ENCODE measurements at places on chromosomes 7 and 10. TPM values are rescaled to one million over a fixed set of nuclear protein-coding genes. Genes with fewer than 3 reads are reported as not detected.

- no peaks in the 10 kb centered on the region for H3K4me1 ChIP-seq
- no peak overlapping the region for H3K4me3 ChIP-seq
- H3K27me3 ChIP-seq = no peaks in the 10 kb centered on the region
- no peak for DNase-seq
- H3K27ac ChIP-seq = no peak overlapping the region
Observed at GRCh38 chr7:113698556-113699220, 220.1 kb downstream of the PPP1R3A start.

GRCh38 chr7:2824026-2824677, 20.0 kb downstream of the GNA12 start:
- H3K27ac ChIP-seq = no peak overlapping the region
- no peaks in the 10 kb centered on the region for H3K27me3 ChIP-seq
- H3K36me3 ChIP-seq = peaks cover 2% of the 10 kb centered on the region

DNA sequence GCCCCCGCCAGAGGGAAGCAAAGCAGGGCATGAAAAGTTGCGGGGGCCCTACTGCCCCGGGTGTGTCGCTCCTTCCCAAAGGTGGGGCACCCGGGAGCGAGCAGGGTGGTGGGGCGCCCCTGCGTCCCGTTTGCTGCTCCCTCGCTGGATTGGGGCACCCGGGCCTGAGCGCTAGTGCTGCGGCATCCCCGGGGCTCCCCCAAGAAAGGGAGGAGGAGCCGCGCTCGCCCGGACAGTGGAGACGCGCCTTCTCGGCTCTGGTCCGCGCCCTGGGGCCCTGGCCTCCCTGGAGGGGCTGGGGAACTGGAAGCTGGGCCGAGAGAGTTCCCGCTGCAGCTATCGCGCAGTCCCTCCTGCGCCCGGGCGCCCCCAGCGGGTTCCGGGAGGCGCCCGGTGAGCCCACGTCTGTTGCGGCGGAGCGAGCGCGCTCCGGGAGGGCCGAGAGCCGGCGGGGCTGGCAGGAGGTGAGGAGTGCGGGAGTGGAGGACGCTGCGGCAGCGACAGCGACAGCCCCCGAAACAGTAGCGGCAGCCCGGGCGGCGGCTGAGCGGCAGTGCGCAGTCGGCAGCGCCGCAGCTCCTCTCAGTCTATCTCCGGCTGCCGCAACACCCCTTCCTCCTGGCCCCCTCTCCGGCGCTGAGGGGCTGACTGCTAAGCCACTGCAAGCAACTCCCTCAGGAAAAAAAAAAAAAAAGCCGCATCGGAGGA, 504 bp upstream of the BMPER start:
- H3K27me3 ChIP-seq = peaks cover 27% of the 10 kb centered on the region
- no peak for DNase-seq
- H3K27ac ChIP-seq = no peak overlapping the region
- H3K4me1 ChIP-seq = peaks cover 11% of the 10 kb centered on the region
- peak overlapping the region; percentile 4 for H3K4me3 ChIP-seq
- no peaks in the 10 kb centered on the region for H3K36me3 ChIP-seq

DNA sequence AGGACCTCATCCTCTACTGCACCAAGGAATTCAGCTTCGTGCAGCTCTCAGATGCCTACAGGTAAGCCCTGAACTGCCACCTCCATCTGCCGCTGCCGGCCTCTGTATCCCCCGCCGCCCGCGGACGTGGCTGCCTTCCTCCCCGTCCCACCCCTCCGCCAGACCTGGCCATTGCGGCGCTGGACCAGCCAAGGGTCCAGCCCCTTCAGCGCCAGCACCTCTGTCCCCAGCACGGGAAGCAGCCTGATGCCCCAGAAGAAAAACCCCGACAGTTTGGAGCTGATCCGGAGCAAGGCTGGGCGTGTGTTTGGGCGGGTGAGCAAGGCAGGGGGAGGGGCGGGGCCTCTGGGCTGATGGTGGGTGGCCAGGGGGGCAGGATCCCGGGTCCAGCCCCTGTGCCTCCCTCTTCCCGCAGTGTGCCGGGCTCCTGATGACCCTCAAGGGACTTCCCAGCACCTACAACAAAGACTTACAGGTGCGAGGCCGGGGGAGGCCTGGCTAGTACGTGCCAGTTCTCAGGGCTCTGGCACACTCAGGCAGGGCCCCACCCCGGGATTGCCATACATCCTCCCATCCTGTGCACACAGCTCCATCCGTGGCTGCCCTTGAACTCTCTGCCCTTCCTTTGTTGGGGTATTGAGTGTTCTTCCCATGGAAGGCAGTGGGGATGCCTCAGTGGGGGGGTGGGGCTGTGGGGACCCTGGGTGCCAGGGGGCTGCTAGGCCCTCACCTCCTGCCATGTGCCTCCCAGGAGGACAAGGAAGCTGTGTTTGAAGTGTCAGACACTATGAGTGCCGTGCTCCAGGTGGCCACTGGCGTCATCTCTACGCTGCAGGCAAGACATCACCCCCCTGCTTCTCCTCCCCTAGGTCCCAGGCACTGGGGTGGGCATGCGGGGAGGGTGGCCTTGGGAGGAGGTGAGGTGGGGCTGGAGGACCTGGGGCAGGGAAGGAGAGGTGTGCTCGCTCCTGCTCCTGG, 13.5 kb downstream of the ASL start:
- peaks cover 4% of the 10 kb centered on the region for H3K36me3 ChIP-seq
- H3K4me1 ChIP-seq = no peaks in the 10 kb centered on the region
- DNase-seq = no peak
- no peak overlapping the region for H3K27ac ChIP-seq
- no peaks in the 10 kb centered on the region for H3K27me3 ChIP-seq

GRCh38 chr7:144869082-144869481, 33.2 kb upstream of the TPK1 start:
- DNase-seq = no peak
- no peaks in the 10 kb centered on the region for H3K4me1 ChIP-seq
- no peak overlapping the region for H3K4me3 ChIP-seq

- no peak for DNase-seq
- no peak overlapping the region for H3K4me3 ChIP-seq
- no peaks in the 10 kb centered on the region for H3K4me1 ChIP-seq
- H3K27ac ChIP-seq = no peak overlapping the region
- H3K36me3 ChIP-seq = no peaks in the 10 kb centered on the region
Observed at GRCh38 chr7:130627775-130628174, 40.8 kb downstream of the COPG2 start.

DNA sequence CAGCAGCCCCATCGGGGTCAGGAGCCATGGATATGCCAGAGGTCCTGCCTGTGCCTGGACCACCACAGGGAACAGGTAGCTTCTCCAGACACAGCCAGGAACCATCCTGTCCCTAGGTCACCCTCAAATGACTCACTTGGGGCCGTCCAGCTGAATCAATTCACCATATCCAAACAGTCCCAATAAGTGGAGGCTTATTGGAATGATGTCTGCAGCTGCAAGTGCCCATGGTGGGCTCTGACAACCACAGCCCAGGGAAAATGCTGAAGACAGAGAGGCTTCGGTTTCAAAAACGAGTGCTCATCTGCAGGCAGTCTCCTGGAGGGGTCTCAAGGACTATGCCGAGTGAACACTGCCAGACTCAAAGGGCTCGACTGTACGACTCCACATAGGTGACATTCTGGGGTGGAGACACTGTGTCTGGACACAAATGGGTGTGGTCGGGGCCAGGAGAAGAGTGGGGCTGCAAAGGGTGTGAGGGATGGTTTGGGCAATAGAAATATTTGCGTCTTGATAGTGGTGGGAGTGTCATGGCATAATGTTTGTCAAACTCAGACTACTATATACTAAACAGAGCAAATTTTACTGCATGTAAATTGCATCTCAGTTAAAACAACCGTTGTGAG, 204.8 kb downstream of the TNS3 start:
- H3K4me3 ChIP-seq = no peak overlapping the region
- H3K36me3 ChIP-seq = no peaks in the 10 kb centered on the region
- no peaks in the 10 kb centered on the region for H3K27me3 ChIP-seq
- H3K4me1 ChIP-seq = no peaks in the 10 kb centered on the region
- no peak for DNase-seq
- H3K27ac ChIP-seq = no peak overlapping the region

CALHM1 gene
- total RNA-seq = not detected

DNA sequence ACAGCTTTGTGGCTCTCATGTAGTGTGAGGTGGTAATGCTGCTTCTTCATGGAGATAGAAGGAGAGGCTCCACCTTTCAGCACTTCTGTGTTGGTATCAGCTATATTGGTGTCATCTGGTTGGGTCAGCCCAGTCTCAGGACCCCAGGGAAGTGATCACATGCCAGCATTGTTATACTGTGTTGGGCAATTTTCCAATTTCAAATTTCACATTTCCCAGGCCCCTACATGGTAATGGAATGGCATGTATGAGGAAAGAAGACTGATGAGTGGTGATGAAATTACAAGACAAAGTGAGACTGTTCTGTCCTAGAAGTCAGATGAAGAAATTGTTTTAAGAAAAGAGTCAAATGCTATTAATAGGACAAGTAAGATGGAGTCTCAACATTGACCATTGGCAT, 3.7 kb upstream of the AKR1C3 start:
- no peaks in the 10 kb centered on the region for H3K4me1 ChIP-seq
- H3K36me3 ChIP-seq = no peaks in the 10 kb centered on the region
- H3K27me3 ChIP-seq = no peaks in the 10 kb centered on the region
- DNase-seq = no peak
- H3K4me3 ChIP-seq = no peak overlapping the region

KCND2 gene
- not detected for total RNA-seq

DNA sequence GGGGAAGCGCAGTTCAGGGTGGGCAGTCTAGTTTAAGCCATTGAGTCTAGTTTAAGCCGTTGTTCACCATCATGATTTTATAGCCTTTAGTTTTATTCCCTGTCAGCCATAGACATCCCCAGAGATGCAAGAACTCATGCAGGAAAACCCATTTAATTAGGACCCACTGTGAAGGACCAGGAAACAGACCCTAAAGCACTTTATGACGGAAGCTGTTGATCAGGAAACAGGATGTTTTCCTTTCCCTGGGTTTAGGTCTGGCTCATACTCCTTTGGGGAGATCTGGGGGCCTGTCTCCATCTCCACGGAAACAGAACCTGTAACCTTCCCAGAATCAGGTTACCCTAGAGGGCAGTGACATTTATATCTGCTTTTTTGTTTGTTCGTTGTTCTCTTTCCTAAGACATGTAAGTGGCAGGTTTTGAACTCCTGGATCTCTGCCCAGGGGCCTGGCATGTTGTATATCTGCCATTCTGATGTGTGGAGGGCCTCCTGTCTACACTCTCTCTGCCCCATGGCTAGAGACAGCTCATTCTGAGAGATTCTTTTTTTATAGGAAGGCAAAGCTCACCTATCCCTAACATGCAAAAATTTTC, 657.2 kb upstream of the GALNT17 start:
- no peaks in the 10 kb centered on the region for H3K27me3 ChIP-seq
- H3K27ac ChIP-seq = no peak overlapping the region

DNA sequence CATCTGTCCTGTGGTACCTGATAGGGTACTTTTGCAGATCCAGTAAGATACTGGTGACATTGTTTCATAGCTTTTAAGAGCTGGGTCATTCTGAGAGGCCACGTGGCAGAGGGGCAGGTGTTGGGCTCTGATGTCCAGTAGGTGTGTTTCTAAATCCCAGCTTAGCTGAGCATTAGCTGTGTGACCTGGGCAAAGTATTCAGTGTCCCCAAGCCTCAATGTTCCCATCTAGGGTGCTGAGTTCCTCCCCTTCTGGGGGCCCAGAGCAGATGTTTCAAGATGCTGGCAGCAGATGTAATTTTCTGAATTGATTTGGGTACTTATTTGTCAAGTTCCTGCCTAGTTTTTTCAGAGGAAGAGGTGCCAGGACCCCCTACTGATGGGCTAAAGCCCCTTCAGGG, 52.9 kb downstream of the NEURL1 start:
- H3K27ac ChIP-seq = no peak overlapping the region
- H3K4me1 ChIP-seq = peaks cover 11% of the 10 kb centered on the region
- no peaks in the 10 kb centered on the region for H3K36me3 ChIP-seq
- DNase-seq = no peak

GRCh38 chr7:371779-372545, 82.0 kb downstream of the FOXL3 start:
- H3K4me1 ChIP-seq = peaks cover 11% of the 10 kb centered on the region
- H3K4me3 ChIP-seq = no peak overlapping the region
- H3K36me3 ChIP-seq = no peaks in the 10 kb centered on the region
- no peaks in the 10 kb centered on the region for H3K27me3 ChIP-seq
- H3K27ac ChIP-seq = no peak overlapping the region

DNA sequence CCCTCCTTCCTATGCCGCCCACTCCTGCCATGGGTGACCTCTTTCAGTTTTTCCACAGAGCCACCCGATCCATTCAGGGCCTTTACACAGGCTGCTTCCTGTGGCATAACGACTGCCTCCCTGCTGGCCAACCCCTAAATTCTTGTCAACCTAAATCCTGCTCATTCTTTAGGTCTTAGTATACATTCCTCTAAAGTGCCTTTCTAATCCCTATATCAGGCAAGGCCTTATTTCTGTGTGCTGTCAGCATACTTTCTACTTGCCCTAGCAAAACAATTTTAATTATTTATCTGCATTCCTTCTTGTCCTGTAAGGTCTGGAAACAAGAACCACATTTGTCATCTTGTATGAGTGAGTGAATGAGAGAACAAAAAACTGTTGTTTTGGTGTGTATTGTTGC, 132.4 kb downstream of the DNAH11 start:
- DNase-seq = no peak
- H3K27ac ChIP-seq = no peak overlapping the region
- no peak overlapping the region for H3K4me3 ChIP-seq
- no peaks in the 10 kb centered on the region for H3K27me3 ChIP-seq

CALY gene
- total RNA-seq = 3.9 TPM

DNA sequence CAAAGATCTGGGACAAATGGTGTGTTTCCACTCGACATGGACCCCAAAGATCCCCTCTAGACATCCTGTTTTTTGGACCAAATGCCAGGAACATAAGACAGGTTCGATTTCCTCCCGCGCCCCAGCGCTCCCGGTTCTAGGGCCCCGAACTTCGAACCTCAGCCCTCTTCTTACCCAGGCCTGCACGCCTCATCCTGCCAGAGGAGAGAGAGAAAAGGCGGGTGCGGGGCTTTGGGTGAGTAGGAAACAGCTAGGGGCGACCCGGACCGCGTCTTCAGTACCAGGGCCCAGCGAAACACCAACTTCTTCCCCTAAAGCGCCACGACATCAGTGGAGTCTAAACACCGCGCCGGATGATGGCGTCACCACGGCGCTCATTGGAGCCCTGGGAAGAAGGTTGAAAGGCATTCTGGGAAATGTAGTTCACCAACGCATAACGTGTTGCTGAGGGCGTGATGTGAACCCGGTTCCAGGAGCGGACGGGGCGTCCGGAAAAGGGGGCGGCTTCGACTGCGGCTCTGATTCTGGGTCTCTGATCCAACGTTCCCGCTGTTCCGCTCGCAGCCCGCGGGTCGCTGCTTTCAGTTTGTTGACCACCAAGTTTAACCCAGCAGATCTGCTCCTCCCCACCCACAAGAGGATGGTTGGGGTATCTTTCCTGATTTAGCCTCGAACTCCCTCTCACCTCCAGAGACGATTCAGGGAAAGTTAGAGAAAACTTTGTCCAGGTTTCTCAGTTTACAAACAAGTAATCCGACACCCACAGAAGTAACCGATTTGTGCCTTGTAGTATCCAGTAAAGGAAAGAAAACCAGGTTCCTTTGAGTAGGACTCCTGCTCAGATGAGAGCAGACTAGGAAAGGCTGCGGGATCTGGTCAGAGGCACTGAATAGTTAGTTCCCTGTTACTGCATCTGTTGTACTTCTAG, at the start of gene BET1:
TSS of gene BET1 (minus strand) at position 332 of the 928 bp plus-strand sequence. CDS start at position 193, 139 bp downstream.
- H3K27me3 ChIP-seq = no peaks in the 10 kb centered on the region
- H3K4me1 ChIP-seq = peaks cover 14% of the 10 kb centered on the region
- peak within 1 kb of the TSS; percentile 78 for H3K27ac ChIP-seq
- peak within 1 kb of the TSS; percentile 75 for H3K4me3 ChIP-seq
- H3K36me3 ChIP-seq = no peaks in the 10 kb centered on the region

CNTNAP2 gene
- total RNA-seq = not detected

GRCh38 chr10:132544744-132545658, 7.4 kb downstream of the INPP5A start:
- peak overlapping the region; percentile 56 for H3K4me3 ChIP-seq
- H3K27me3 ChIP-seq = no peaks in the 10 kb centered on the region
- H3K27ac ChIP-seq = peak overlapping the region; percentile 57
- no peaks in the 10 kb centered on the region for H3K36me3 ChIP-seq
- peak; percentile 52 for DNase-seq

Measured in CD4-positive, alpha-beta T cell (primary cell).